SK-MEL-5 (cell line): ENCODE measurements at places on chromosomes 12 and 14. TPM values are rescaled to one million over a fixed set of nuclear protein-coding genes. Genes with fewer than 3 reads are reported as not detected.

POTEG gene
- total RNA-seq: 0.21 and 0.35 TPM in 2 replicates

KRT79 gene
- total RNA-seq: not detected in 2 replicates

SCNN1A gene
- total RNA-seq: not detected in 2 replicates

TEAD4 gene
- total RNA-seq: 11.9 and 16.2 TPM in 2 replicates

PROX2 gene
- total RNA-seq: not detected in 2 replicates

TSFM gene
- total RNA-seq: 77.3 and 80.2 TPM in 2 replicates

TBK1 gene
- 57.2 and 64.0 TPM in 2 replicates for total RNA-seq

GPATCH2L gene
- total RNA-seq: 23.8 and 27.2 TPM in 2 replicates

GDF3 gene
- not detected in 2 replicates for total RNA-seq

FAM234B gene
- total RNA-seq: 14.4 and 15.6 TPM in 2 replicates
